Activated CD4-positive, alpha-beta T cell treated with anti-CD3 and anti-CD28 coated beads, Interleukin-2, amount 50 U/mL, for 16 hours (primary cell): ENCODE measurements at places on chromosomes 11 and 22.

GRCh38 chr11:88307749-88308425 lies 29.6 kb downstream of the CTSC start:
- no peak for DNase-seq

GRCh38 chr22:50202130-50202666 lies 1.4 kb downstream of the SELENOO start:
- DNase-seq: no peak

- DNase-seq: no peak
These were observed 20.3 kb downstream of the ZC3H12C start for GRCh38 chr11:110113505-110113904.

GRCh38 chr11:33160587-33160986 lies 693 bp downstream of the CSTF3 start:
- no peak for DNase-seq

DNA sequence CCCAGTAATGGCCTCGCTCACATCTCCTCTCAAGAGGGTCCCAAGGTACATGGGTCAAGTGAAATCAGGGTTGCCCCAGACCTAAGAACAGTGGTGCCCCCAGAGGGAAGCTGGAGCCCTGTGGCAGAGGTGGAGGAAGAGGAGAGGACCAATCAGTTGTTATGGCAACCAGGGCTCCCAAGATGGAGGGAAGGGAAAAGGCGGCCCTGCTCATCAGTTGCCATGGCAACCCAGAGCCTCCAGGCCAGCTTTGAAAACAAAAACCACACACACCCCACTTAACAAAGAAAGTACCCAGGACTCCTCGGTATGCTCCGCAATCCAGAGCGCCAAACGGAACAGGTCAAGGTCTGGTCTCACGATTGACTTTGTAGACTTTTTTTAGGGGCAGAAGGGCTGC lies 53.5 kb upstream of the SLC35C1 start:
- no peak for DNase-seq

DNA sequence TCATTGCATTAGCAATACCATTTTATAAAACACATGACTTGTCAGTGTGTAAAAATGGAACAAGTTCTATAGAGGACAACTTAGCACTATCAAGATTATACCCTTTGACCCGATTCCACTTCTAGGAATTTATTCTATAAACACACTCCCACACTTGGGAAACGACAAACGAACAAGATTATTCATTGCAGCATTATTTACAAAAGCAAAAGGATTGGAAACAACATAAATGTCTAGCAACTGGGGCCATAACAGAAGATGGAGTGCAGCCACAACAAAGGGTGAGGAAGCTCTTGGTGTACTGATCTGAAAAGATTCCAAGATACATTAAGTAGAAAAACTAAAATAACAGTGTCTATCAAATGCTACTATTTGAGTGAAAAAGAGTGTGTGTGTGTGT lies 2.3 kb upstream of the IRAG1 start:
- DNase-seq: no peak

- no peak for DNase-seq
These were observed 14.0 kb upstream of the NECTIN1 start for GRCh38 chr11:119743006-119743405.

- DNase-seq: no peak
These were observed 92.6 kb downstream of the PKNOX2 start for GRCh38 chr11:125257190-125257579.

GRCh38 chr11:41050791-41051190 lies 408.7 kb downstream of the LRRC4C start:
- DNase-seq: no peak

- DNase-seq: no peak
These were observed 79.6 kb downstream of the GRK3 start for GRCh38 chr22:25644122-25644521.

DNA sequence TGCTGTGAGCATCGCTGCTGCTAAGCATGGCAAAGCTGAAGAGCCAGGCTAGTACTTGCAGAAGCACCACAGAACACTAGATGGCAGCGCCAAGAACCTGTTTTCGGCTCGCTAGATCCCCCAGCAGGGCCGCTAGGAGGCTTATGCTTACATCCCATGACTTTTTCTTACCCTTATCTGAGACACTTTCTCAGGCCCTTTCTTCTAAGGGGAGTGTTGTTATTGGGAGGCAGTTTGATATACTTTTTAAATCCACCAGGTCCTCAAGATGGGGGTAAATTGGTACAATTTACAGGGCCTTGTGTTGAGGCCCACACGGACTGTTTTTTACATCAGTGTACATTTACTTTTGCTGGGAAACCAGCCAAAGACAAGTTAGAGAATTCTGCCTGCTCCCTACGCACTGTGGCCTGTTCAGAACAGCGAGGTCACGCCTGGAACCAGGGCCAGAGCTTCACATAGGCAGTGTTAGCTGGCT lies 4.0 kb downstream of the TRIM6 start:
- peak; percentile 59 for DNase-seq

- DNase-seq: no peak
These were observed 2.2 kb downstream of the TNKS1BP1 start for GRCh38 chr11:57322256-57323166.

- no peak for DNase-seq
These were observed 97.0 kb upstream of the TOP3B start for GRCh38 chr22:22079404-22080148.

DNA sequence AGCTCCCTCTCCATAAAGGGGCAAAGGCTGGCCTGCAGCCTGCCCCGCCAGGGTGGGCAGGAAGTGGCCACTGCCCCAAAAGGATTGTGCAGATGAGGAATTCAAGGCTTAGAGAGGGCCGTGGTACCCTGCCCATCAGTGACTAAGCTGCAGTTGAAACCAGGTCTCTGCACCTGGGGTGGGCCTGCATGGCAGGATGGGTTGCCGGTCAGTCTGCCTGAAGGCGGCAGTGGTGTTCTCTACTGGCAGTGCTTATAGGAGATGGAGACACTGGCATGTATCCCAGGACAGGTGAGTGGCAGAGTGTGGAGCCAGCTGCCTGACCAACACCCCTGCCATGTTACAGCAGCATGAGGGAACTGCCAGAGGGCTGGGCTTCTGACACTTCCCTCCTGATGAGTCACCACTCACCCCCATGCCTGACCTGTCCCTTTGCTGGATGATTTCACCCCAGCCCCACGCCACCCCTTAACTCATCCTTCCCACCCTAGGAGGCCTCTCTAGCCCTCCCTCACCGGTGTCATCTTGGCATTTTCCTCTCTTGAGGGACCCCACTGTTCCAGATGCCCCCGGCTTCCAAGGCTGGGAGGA lies 70.2 kb upstream of the LMO1 start:
- no peak for DNase-seq

DNA sequence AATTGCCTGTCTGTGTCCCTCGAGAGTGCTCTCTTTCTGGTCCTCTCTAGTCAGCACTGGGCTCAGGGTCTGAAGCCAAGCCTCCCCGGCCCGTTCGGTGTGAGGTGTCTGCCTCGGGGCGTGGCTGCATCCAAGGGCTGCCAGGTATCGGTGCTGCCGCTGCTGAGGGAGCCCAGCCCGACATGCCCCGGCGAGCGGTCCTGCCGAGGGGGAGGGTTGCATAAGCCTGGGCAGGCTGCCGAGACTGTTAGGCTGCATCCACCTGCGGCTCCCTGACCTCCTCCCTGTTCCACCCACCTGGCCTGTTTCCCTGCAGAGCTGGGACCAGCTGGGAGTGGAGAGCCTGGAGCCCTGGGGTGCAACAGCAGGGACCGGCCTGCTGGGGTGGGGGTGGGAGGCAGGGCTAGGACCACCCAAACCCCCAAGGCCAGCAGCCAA lies 6.3 kb downstream of the OVOL1 start:
- DNase-seq: no peak

GRCh38 chr22:36757668-36758211 lies 18.2 kb downstream of the IFT27 start:
- peak; percentile 75 for DNase-seq

- DNase-seq: no peak
These were observed 2.8 kb upstream of the KDELR3 start for GRCh38 chr22:38464992-38465672.

- peak; percentile 41 for DNase-seq
These were observed at the start of gene MYEOV for GRCh38 chr11:69293819-69294505. Gene MYEOV (plus strand): TSS chr11:69294155. CDS start chr11:69295355, 1,200 bp downstream.

GRCh38 chr22:23503142-23503541 lies 76.9 kb downstream of the IGLL1 start:
- DNase-seq: no peak

- no peak for DNase-seq
These were observed 48.2 kb upstream of the PARVA start for GRCh38 chr11:12329169-12329568.

DNA sequence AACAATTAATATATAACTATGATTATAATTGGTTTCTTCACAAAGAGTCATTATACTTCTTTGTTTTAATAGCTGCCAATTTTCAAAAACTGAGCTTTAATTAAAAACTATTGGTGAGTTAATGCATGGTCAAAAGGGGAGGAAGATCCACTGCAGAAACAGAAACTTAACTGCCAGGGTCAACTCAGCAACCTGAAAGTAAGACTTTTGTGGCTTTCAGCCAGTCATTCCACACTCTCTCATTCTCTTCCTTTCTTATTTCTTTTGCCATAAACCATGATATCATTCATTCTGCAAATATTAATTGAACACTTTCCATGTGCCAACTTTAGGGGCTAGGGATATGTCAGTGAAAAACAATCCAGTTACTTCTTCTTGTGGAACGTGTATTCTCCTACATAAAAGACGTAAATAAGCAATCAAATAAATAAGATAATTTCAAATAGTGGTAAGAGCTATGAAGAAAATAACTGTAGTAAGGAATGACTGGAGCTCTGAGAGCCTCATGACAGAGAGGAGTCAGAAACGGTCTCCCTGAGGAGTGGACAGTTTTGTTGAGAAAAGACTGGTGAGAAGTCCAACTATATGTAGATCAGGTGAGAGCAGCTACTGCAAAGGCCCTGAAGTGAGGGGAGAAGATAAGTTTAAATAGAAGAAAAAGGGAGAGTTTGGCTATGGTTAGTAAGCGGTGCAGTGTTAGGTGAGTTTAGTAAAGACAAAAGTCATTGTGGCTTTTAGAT lies 130.5 kb downstream of the GRIA4 start:
- no peak for DNase-seq

DNA sequence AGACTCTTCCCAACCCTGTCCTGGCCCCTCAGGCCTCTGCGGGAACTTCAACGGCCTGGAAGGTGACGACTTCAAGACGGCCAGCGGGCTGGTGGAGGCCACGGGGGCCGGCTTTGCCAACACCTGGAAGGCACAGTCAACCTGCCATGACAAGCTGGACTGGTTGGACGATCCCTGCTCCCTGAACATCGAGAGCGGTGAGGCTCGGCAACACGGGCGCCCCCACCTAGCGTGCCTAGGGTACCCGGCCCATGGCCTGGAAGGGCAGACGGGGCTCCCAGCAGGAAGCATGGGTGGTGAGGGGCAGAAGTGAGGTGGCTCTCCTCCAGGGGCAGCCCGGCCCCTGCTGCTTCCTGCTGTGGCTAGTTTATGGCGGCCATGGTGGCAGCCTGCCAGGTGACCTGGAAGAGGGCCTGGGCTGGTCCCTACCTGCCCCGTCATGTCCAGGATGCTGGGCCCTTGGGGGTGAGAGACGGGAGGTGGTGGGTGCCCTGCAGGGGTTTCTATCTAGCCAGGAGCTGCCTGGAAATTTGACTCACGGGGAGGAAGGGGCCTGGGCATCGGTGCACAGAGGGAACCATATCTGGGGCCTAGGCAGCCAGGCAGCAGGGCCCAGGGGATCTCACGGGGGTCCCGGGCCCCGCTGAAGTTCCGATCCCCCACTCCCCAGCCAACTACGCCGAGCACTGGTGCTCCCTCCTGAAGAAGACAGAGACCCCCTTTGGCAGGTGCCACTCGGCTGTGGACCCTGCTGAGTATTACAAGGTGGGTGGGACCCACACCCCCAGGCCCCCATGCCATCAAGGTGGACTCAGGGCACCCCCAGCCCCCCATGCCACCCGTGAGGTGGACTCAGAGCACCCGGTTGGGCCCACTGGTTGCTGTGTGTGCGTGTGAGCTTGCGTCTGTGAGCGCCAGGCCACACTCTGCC lies 9.2 kb downstream of the MUC2 start:
- DNase-seq: no peak

DNA sequence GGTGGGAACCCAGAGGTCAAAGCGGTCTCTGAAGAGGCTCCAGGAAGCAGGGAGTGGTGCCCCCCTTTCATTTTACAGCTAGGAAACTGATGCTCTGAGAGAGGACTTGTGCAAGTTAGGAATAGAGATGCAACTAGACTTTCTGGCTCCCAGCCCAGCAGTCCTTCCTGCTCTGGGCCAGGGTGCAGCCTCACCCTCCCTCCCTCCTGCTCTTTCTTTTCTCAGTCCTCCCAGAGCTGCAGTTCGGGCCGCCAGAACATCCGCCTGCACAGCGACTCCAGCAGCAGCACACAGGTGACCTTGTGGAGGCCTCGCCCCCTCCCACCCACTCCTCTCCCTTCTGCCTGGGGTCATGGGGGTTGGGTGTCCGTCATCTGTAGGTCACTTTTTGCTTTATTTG lies 51.5 kb downstream of the LHFPL7 start:
- no peak for DNase-seq

GRCh38 chr11:1052133-1053011 lies 15.9 kb upstream of the MUC6 start:
- no peak for DNase-seq

DNA sequence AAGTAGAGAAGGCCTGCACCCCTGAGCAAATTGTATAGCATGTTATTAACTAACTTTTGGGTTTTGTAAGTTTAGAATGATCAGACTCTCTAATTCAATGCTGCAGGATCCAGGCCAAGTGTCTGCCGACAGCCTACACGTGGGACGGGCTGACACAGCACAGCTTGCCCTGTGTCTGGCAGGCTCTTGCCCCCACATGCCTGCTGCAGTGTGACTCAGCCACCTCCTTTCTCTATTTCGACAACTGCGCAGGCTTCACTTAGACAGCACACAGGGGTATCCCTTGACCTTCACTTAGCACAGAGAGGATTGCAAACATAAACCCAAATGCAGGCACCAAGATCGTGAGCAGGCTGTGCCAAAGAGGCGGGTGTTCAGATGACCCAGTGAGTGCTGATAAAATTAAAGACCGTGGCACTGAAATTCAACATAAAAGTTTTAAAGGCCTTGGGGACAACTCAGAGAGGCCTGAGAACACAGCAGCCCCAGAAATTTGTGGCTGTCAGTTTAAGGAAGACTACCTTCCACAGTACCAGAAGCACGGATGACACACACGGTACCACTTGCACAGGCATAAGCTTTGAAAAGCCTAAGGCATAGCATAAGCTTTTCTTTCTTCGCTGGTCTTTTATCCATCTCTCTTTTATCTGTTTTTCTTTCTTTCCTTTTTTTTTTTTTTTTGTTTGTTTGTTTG lies 37.8 kb downstream of the SCN3B start:
- no peak for DNase-seq

- DNase-seq: no peak
These were observed 3.1 kb downstream of the CSNK2A3 start for GRCh38 chr11:11349870-11350337.

- no peak for DNase-seq
These were observed 1371.2 kb downstream of the BRD1 start for GRCh38 chr22:48456449-48456848.

- DNase-seq: no peak
These were observed 159.8 kb downstream of the ADAMTS15 start for GRCh38 chr11:130608287-130608686.
